Body of pancreas (tissue), 4 donors: ENCODE measurements at places on chromosomes 2 and 18. TPM values are rescaled to one million over a fixed set of nuclear protein-coding genes. Genes with fewer than 3 reads are reported as not detected.

DNA sequence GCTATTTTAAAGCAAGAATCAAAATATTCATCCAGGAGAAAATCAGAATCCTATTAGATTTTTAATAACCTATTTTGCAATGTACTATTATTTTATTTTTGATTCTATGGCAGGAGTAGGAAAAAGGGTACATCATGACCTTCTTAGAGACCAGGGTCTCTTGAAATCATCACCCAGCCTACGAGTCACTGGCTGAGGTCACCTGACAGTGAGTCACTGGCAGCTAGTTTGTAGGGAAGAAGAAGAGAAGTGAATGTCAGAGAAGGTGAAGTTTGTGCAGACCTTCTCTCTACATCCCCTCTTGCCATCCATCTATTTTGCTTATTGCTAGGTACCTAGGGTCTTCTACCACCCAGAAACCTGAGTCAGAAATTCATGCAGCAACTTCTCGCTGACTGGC lies 144.2 kb downstream of the ALK start:
- no peak for DNase-seq
- H3K36me3 ChIP-seq: no peaks in the 10 kb centered on the region
- H3K27me3 ChIP-seq: no peaks in the 10 kb centered on the region
- no peak overlapping the region for H3K27ac ChIP-seq
- no peaks in the 10 kb centered on the region for H3K4me1 ChIP-seq

GRCh38 chr2:38131676-38132075 lies 55.7 kb upstream of the CYP1B1 start:
- no peak overlapping the region for H3K27ac ChIP-seq
- H3K4me3 ChIP-seq: no peak overlapping the region
- no peak for DNase-seq
- no peaks in the 10 kb centered on the region for H3K36me3 ChIP-seq
- no peaks in the 10 kb centered on the region for H3K27me3 ChIP-seq
- H3K4me1 ChIP-seq: no peaks in the 10 kb centered on the region

B4GALT6 gene
- total RNA-seq: 0.66 TPM

DNA sequence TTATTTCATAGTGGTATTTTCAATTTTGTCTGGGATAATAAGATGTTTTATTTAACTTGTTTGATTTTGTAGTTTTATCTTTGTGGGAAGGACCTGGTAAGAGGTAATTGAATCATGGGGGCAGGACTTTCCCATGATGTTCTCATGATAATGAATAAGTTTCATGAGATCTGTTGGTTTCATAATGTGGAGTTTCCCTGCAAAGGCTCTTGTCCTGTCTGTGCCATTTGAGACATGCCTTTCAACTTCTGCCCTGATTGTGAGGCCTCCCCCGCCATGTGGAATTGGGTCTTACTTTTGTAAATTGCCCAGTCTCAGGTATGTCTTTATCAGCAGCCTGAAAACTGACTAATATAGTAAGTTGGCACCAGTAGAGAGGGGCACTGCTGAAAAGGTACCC lies 77.8 kb upstream of the ARHGAP15 start:
- H3K27me3 ChIP-seq: no peaks in the 10 kb centered on the region
- DNase-seq: no peak
- no peaks in the 10 kb centered on the region for H3K4me1 ChIP-seq
- no peak overlapping the region for H3K4me3 ChIP-seq
- H3K27ac ChIP-seq: no peak overlapping the region

- H3K27me3 ChIP-seq: no peaks in the 10 kb centered on the region
- H3K4me3 ChIP-seq: no peak overlapping the region
- H3K4me1 ChIP-seq: no peaks in the 10 kb centered on the region
- no peaks in the 10 kb centered on the region for H3K36me3 ChIP-seq
These were observed 46.7 kb downstream of the EN1 start for GRCh38 chr2:118800736-118801135.

GRCh38 chr2:71886241-71886640 lies 261.4 kb downstream of the CYP26B1 start:
- H3K36me3 ChIP-seq: no peaks in the 10 kb centered on the region
- peaks cover 13% of the 10 kb centered on the region for H3K4me1 ChIP-seq
- H3K27me3 ChIP-seq: no peaks in the 10 kb centered on the region
- H3K4me3 ChIP-seq: no peak overlapping the region

FOSL2 gene
- 27.5 TPM for total RNA-seq

LRATD1 gene
- total RNA-seq: 14.5 TPM

KRTCAP3 gene
- total RNA-seq: 25.2 TPM
